Activated T-cell treated with anti-CD3 and anti-CD28 coated beads for 4 hours (primary cell): ENCODE measurements at places on chromosomes 6 and 20.

DNA sequence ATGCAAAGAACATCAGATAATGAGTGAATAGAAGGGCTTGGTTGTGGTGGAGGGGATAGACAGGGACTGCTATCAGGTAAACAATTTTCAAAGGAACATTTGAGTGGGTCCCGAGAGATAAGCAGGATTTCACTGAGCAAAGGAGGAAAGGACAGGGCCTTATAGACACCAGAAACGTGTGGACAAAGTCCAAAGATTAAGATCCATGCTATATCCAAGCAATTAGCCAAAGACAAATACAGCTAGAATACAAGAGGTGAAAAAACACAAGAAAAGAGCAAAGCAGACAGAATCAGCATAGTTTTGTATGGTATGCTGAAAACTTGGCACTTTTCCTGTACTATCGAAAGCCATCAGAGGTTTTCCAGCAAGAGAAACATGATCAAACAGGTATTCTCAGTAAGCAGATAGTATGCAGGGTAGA, 59.8 kb downstream of the CDK19 start:
- no peak for DNase-seq

DNA sequence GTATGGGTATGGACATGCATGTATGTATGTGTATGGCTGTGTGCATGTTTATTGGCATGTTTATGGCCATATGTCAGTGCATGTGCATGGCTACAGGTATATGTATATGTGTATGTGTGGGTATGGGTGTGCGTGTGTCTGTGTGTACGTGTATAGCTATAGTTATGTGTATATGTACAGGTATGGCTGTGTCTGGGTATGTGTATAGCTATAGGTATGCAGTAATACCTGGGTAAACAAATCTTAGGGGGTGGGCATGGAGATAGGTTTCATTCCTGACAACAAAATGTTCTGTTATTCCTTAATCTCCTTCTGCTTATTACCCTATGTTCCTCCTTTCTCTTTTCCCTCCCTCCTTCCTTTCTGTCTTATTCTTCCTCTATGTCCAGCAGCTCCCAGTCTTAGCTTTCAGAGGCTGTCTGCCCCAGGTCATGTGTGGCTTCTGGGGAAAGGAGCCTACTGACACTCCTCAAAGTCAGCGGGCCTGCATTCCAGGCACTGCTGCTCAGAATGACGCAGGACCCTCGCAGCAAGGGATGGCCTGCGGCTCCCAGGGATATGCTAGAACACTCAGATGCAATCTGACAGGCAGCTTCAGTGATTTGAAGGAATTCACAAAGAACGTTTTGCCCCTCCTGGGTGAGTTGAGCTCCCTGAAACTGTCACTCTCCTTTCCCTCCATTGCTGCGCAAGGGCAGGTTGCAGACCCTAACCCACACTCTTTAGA, 139.3 kb upstream of the PHACTR1 start:
- DNase-seq = no peak

DNA sequence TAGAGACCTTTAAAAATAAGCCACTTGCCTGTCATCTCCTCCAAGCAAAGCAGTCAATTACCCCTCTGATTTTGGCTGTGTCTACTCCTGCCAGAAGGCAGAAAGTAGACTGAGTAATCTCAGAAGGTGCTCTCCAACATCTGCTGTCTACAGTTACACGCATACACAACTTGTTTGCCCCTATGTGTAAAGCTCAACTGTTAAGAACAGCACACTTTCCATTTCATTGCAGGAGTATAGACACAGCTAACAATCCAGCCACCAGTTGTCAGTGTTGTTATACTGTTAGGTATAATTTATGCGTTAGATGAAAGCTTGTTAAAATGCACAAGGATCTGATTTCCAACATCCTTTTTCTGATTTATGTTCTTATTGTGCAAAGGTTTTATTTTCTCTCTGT, 88.2 kb downstream of the SAMD3 start:
- DNase-seq = no peak

GRCh38 chr20:33030569-33030968, 879 bp upstream of the BPIFB6 start:
- DNase-seq = no peak
